ENCODE measurements at places on chromosomes 4 and X.

GRCh38 chr4:157978680-157979361 is 194.0 kb downstream of the GASK1B start:
- DNase-seq, result peak; percentile 56

GRCh38 chr4:34250562-34250961 is 1993.8 kb downstream of the ARAP2 start:
- DNase-seq, result peak; percentile 0

DNA sequence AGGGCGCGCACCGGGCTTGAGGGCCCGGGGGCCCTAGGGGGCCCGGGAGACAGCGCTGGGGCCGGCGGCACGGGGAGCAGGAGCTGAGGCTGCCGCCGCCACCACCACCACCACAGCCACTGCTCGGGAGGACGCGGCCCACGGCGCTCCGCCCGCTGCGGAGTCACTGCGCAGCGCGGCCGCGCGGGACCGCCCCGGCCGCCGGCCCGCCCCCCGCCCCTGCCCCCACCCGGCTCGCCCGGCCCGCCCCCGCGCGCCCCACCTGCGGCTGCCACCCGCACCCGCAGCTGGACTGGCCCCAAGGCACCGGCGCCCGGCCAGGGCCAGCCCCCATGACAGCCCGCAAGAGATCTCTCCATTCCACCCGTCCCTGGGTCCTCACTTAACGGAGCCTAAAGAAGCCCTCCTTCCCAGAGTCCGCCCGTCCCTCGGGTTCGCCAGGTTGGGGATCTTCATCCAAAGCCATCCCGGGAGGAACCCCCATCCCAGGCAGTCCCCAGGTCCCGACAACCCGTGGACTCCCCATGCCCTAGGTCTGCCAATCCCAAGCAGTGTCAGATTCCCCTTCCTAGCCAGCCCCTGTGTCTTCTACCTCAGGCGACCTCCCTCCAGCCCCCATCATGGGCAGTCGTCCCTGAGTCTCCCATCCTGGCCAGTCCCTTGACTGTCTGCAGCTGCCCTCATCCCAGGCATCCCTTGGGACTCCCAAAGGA is 40.0 kb upstream of the IQSEC2 start:
- DNase-seq, result no peak

DNA sequence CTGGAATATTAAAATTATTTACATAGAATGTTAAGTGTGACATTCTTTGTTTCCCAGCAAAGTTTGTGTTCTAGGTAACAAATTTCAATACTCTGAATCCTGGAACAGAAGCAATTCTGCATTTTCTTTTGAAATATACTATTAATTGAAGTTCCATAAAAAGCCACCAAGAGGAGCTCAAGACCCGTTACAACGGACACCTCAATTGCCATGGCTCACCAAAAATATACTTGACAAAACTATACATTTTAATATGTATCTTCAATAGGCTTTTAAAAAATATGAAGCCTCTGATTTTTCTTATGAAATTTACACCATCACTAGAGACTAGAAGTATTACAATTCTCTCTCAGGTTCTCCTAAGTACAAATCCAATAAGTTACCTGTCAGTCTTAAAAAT is 111.4 kb downstream of the NYX start:
- DNase-seq, result peak; percentile 3

GRCh38 chrX:132532913-132533312 is 44.1 kb upstream of the MBNL3 start:
- peak; percentile 9 for DNase-seq

DNA sequence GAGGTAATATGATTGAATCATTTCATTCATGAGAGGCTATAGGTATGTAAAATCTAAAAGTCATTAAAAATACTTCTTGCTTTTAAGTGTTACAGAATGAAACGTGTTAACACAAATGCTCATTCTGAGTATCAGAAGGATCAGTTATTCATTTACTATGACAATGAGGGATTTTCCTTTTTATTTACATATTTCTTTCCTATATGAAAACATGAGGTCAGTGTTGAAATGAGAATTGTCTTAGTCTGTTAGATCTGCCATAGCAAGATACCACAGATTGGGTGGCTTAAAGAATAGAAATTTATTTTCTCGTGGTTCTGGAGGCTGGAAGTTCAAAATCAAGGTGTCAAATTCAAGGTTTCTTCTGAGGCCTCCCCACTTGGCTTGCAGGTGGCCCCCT is 181.2 kb downstream of the ARHGAP10 start:
- DNase-seq, result no peak

- no peak for DNase-seq
These were observed 103.8 kb downstream of the EFNB1 start for GRCh38 chrX:68932611-68933010.

DNA sequence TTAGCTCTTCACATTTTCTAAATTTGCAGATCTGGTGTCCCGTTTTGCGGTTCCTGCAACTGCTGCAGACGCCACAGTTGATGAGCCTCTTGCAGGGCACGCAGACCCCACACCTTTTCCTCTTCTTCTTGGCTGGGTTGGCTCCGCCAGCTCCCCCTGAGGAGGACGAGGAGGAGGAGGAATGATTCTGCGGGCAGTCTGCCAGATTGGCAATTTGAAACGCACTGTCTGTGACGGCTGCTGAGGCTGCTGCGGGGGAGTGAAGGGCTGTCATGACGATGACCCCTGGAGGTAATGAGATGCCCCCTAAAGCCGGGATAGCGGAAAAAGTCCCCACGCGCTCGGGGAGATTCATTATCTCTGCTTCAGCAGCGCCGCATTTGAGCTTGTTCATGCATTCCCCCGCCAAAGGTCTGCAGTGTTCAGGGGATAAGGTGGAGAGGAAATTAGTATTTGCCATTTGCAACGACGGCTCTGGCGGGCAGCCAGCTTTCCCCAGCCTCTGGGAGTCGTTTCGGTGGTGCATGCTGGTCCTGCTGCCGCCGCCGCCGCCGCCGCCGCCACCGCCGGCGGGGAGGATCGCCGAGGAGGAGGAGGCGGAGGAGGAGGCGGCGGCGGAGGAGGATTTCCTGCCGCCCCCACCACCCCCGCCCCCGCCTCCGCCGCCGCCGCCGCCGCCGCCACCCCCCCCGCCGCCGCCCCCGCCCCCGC is 3.8 kb downstream of the CXXC4 start:
- peak; percentile 10 for DNase-seq
